ENCODE measurements at places on chromosomes 5 and 9. TPM values are rescaled to one million over a fixed set of nuclear protein-coding genes. Genes with fewer than 3 reads are reported as not detected.
A peak's percentile ranks its signal among the peaks of the same experiment; 100 is the strongest.

ZDHHC11 gene
- total RNA-seq, result 0.92 TPM

GRCh38 chr9:124884376-124884775 lies 22.4 kb downstream of the ARPC5L start:
- no peaks in the 10 kb centered on the region for H3K27me3 ChIP-seq
- DNase-seq, result peak; percentile 64
- H3K36me3 ChIP-seq, result no peaks in the 10 kb centered on the region
- peaks cover 22% of the 10 kb centered on the region for H3K4me1 ChIP-seq
- peak overlapping the region; percentile 51 for H3K27ac ChIP-seq
- no peak overlapping the region for H3K4me3 ChIP-seq

GABRA1 gene
- total RNA-seq, result not detected

DNA sequence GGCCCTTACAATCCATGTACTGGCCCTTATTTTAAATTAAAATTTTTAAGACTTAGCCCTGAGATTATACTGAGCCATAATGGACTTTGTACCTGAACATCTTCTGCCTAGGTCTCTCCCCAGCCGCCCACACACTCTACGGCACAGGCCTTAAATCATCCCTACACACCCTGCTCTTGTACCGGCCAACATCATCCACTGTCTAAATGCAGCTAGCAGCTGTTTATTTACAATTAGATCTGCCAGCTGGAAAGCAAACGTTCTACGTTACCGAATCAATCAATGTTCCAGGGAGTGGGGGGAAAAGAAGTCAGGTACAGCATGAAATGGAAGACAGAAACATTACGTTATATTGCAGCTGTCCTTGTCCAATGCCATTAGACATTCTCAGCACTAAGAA lies 88.4 kb upstream of the GRAMD2B start:
- H3K4me3 ChIP-seq, result no peak overlapping the region
- H3K27ac ChIP-seq, result no peak overlapping the region
- no peak for DNase-seq
- peaks cover 10% of the 10 kb centered on the region for H3K4me1 ChIP-seq
- H3K27me3 ChIP-seq, result no peaks in the 10 kb centered on the region

DNA sequence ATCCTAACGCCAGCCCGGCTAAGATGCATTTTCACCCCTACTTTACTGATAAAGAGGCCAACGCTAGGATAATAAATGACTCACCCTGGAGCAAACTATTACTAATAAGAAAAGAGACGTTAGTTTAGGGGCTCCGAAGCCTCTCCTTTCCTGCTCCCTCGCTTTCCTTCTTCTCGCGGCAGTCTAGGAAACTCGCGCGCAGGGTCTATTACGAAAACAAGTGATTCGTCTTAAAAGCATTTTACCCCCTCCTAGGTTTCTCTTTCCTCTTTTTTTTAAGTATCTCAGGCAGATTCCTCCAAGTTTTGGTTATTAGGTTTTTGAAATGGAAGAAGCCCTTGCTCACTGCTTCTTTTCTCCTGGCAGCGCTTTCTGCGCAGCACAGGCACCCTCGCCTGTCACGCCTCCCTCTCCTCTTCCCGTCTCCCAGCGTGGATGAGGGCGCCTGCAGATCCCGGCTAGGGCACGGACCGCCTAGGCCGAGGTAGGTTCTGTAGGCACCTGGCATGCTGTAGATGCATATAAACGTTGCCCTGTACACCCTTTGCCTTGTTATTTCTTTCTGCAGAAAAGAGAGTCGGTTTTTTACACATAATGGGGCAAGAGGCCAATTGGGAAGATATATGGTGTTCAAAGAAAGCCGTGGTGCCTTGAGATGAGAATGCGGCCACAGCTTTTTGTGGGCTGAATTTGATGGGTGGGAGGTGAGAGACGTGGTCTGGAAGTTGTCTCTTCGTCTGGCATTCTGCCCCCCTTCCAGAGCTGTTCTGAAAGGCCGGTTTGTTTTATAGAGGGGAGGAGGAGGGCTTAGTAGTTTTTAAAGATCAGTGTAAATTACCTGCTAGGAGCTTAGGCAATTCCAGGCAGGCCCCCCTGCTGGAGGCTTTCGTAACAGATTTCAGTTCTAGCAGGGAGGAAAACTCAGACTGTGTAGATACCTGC lies 983 bp downstream of the GCNT1 start:
- no peak overlapping the region for H3K27ac ChIP-seq
- peaks cover 11% of the 10 kb centered on the region for H3K4me1 ChIP-seq

GRCh38 chr5:177596775-177597238 lies 3.1 kb upstream of the B4GALT7 start:
- no peak overlapping the region for H3K4me3 ChIP-seq
- no peak overlapping the region for H3K27ac ChIP-seq
- H3K36me3 ChIP-seq, result no peaks in the 10 kb centered on the region
- peaks cover 22% of the 10 kb centered on the region for H3K27me3 ChIP-seq

DNA sequence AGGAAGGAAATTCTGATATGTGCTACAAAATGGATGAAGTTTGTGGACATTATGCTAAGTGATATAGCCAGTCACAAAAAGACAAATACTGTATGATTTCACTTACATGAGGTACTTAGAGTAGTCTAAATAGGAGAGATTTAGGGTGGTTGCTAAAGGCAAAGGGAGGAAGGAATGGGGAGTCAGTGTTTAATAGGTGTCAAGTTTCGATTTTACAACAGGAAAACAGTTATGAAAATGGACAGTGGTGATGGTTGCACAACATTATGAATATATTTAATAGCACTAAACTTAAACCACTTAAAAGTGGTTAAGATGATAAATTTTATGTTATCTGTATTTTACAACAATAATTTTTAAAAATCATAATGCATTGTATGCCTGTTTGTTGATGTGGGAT lies 40.4 kb upstream of the ECM2 start:
- H3K27ac ChIP-seq, result no peak overlapping the region
- no peaks in the 10 kb centered on the region for H3K4me1 ChIP-seq
- no peak overlapping the region for H3K4me3 ChIP-seq

- H3K36me3 ChIP-seq, result no peaks in the 10 kb centered on the region
- no peaks in the 10 kb centered on the region for H3K4me1 ChIP-seq
- DNase-seq, result no peak
- H3K27me3 ChIP-seq, result no peaks in the 10 kb centered on the region
- no peak overlapping the region for H3K4me3 ChIP-seq
- no peak overlapping the region for H3K27ac ChIP-seq
Observed at GRCh38 chr5:179198825-179199224, 138.7 kb downstream of the ZNF354C start.

DNA sequence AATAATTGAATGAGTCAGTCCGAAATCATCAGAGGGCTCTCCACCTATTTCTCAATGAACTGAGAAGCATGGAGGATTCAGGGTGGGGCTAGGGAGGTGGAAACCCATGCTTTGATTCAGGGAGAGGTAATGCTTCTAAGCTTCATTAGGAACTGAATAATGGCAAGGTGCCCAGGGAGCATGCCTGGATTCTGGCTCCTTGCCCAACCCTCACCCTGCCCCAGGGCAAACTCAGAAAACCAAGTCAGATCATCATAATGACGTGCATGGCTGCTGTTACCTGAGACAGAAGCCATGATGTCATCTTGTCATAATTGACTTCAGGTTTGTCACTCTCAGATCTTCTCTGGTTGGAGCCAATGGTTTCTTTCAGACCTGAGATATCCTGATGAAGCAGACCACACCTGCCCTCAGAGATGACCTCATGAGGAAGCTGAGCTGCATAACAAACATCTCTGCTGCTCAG lies 199.6 kb downstream of the SYK start:
- no peak overlapping the region for H3K27ac ChIP-seq
- H3K4me1 ChIP-seq, result no peaks in the 10 kb centered on the region
- H3K4me3 ChIP-seq, result no peak overlapping the region
- H3K36me3 ChIP-seq, result no peaks in the 10 kb centered on the region

GFI1B gene
- not detected for total RNA-seq

NUP214 gene
- 37.6 TPM for total RNA-seq

DNA sequence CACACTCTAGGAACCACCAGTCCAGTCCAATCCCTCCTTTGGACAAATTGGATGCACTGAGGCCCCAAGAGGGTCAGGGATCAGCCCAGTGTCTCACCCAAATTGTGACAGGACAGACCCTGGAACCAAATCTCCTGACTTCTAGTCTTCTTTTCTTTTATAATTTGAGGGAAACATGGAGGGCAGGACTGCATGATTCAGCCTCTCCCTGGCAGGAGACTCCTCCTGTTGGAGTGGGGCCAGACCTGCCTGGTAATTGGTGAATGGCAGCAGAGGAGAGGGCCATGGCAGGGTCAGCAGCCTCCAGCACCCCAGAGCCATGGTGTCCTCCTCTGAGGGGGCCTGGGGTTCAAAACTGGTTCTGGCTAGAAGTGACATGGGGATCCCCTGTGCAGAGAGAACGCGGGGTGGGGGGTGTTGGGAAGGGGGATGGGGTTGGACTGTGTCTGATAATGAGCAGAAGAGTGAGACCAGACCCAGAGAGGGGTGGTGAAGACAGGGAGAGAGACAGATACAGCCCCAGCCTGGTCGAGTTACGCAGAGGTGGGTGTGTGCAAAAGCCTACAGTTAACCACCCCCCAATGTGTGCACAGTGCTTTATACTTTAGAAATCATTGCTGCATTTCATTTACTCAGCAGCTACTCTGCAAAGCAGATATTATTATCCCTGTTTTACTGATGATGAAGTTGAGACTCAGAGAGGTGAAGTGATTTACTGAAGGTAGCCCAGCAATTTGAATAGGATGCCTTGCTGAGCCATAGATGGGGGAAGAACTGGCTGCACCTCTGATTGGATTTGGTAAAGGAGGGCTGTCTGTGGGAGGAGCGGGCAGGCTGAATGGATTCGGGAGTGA lies 3.8 kb upstream of the SYNPO start:
- DNase-seq, result no peak
- H3K27me3 ChIP-seq, result no peaks in the 10 kb centered on the region
- H3K4me3 ChIP-seq, result no peak overlapping the region
- peaks cover 32% of the 10 kb centered on the region for H3K4me1 ChIP-seq

- no peaks in the 10 kb centered on the region for H3K36me3 ChIP-seq
- peaks cover 10% of the 10 kb centered on the region for H3K4me1 ChIP-seq
- H3K4me3 ChIP-seq, result no peak overlapping the region
Observed at GRCh38 chr9:24487250-24487861, 58.3 kb downstream of the IZUMO3 start.

DNA sequence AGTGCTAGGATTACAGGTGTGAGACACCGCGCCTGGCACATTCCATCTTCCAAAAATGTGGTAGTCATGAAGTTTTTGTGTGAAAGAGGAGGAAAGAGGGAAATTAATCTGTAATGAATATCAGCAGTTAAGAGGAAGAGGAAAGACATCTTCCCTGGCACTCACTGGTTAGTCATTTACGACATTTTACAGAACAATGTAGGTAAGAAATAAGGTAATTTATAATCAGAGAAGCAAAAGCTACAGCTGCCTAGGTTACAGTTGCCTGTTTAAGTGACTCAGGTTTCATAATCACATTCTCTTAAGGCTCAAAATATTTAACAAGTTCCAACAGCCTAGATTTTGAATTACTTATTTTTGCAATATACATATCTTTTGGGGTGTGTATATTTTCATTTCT lies 26.9 kb downstream of the CNOT6 start:
- peaks cover 42% of the 10 kb centered on the region for H3K4me1 ChIP-seq
- no peaks in the 10 kb centered on the region for H3K36me3 ChIP-seq

- peaks cover 38% of the 10 kb centered on the region for H3K4me1 ChIP-seq
- DNase-seq, result no peak
- H3K36me3 ChIP-seq, result no peaks in the 10 kb centered on the region
Observed at GRCh38 chr5:14146725-14147124, 3.6 kb downstream of the TRIO start.

DNA sequence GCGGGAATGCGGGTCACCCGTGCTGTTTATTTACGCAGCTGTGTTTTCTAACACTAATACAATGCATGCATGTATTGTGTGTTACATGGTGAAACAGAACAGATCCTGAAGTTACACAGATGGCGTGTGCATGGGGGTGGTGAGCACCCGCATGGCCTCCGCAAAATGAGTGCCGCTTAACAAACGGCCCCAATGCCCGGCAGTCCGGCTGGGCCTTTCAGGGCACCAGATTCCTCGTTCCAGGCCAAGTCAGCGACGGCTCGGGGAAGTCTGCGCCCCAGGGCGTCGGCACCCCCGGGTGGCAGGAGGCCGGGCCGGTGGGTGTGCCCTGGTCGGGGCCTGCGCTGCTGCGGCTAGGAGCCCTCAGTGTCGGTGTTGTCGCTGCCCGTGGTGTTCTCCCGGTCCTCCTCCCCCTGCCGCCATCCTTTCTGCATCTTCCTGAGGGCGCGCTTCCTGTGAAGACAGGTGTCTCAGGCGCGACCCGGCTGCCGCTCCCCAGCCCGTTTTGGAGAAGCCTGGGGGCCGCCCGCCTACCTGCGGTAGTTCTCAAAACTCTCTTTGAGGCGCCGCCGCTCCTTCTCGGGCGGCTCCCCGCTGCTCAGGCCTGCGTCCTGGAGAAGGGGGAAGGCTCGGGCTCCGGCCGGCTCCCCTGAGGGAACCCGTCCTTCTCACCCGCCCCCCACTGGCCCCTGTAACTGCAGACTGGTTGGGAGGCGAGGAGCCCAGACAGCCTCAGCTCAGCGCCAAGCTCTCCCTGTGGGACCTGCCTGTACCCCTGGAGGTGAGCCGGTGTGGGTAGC lies 605 bp upstream of the DNLZ start:
- H3K4me1 ChIP-seq, result no peaks in the 10 kb centered on the region
- H3K27me3 ChIP-seq, result no peaks in the 10 kb centered on the region
- H3K27ac ChIP-seq, result no peak overlapping the region
- DNase-seq, result no peak
- no peaks in the 10 kb centered on the region for H3K36me3 ChIP-seq
- no peak overlapping the region for H3K4me3 ChIP-seq

DENND1A gene
- total RNA-seq, result 48.1 TPM

- H3K27ac ChIP-seq, result no peak overlapping the region
- no peaks in the 10 kb centered on the region for H3K27me3 ChIP-seq
- DNase-seq, result peak; percentile 50
- no peaks in the 10 kb centered on the region for H3K36me3 ChIP-seq
- H3K4me3 ChIP-seq, result no peak overlapping the region
Observed at GRCh38 chr5:10701567-10702039, 59.4 kb downstream of the DAP start.

GRCh38 chr5:1771149-1772065 lies 28.2 kb downstream of the MRPL36 start:
- no peak overlapping the region for H3K4me3 ChIP-seq
- no peaks in the 10 kb centered on the region for H3K27me3 ChIP-seq
- no peaks in the 10 kb centered on the region for H3K36me3 ChIP-seq
- H3K27ac ChIP-seq, result no peak overlapping the region

COL15A1 gene
- total RNA-seq, result 3.2 TPM

SLC6A7 gene
- not detected for total RNA-seq

DNA sequence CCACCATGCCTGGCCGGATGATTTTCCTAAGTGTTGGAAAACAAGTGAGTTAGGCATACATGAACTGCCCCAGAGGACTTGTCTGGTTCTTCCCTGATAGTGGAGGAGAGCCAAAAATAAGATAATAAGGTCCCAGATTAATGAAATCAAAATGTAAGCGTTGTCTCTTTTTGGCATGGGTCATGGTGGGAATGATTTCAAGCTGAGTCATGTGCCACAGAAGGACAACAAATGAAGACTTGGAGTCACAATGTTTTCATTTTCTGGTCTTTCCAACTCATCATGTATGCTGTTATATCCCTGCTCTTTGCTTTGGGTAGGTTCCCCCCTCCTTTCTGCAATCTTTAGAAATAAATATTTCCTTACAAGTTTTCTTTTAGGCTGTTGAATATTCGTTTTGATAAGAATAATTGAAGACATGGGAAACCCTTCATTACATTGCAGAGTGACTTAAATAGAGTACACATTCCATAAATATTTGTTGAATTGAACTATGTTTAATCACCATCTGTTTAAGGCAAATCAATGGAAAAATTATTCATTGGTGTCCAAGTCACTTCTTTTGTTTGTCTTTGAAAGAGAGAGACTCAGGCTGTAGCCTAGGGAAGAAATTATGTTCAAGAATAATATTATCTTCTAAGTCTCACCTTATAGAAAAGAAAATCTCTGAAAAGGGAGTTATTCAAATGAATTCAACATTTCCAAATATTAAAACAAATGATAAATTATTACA lies 196.3 kb downstream of the CSNK1G3 start:
- H3K4me1 ChIP-seq, result peaks cover 5% of the 10 kb centered on the region
- H3K4me3 ChIP-seq, result no peak overlapping the region
- DNase-seq, result no peak

FAM81B gene
- not detected for total RNA-seq

Measured in neural progenitor cell (in vitro differentiated cells).